ENCODE measurements at places on chromosomes 7 and 10. TPM values are rescaled to one million over a fixed set of nuclear protein-coding genes. Genes with fewer than 3 reads are reported as not detected.

MYO3A gene
- total RNA-seq, result not detected

BMS1 gene
- 26.9 TPM for total RNA-seq

PSD gene
- total RNA-seq, result 0.75 TPM

SLC16A9 gene
- 0.54 TPM for total RNA-seq

TRPV6 gene
- 0.30 TPM for total RNA-seq

STK32C gene
- total RNA-seq, result 20.7 TPM

TYW1B gene
- total RNA-seq, result 0.93 TPM

PVRIG gene
- not detected for total RNA-seq

LLCFC1 gene
- total RNA-seq, result not detected

Measured in MCF 10A (cell line).